SK-N-SH treated with all-trans-retinoic acid at 6 μM for 48 hours (cell line): ENCODE measurements at places on chromosomes 13 and 19.

- ATAC-seq, result no peak
Observed at GRCh38 chr13:60035874-60036273, 127.9 kb downstream of the DIAPH3 start.

DNA sequence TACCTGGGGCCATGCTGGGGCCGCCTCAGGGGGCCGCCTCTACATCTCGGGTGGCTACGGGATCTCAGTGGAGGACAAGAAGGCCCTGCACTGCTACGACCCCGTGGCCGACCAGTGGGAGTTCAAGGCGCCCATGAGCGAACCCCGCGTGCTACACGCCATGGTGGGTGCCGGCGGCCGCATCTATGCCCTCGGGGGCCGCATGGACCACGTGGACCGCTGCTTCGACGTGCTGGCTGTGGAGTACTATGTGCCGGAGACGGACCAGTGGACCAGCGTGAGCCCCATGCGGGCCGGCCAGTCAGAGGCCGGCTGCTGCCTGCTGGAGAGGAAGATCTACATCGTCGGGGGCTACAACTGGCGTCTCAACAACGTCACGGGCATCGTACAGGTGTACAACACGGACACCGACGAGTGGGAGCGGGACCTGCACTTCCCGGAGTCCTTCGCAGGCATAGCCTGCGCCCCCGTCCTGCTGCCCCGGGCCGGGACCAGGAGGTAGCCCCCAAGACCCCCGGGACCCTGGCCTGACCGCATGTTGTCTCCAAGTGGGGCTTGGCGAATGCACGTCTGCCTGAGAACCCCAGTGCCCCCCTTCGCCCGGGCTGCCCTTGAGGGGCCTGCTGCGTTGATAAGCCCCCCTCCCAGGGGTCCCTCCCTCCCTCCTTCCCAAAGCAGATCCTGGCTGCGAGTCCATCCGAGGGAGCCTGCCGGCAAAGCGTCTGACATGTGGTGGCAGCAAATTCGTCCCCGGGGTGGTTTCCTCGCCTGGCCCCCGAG, 14.5 kb upstream of the CRTC1 start:
- no peak for ATAC-seq

- no peak for ATAC-seq
Observed at GRCh38 chr13:106919133-106919532, 351.2 kb upstream of the ARGLU1 start.

- ATAC-seq, result no peak
Observed at GRCh38 chr13:94859278-94859691, 146.9 kb upstream of the SOX21 start.

- no peak for ATAC-seq
Observed at GRCh38 chr19:39427707-39428106, 8.0 kb downstream of the RPS16 start.
